ENCODE measurements at places on chromosomes 16 and 17.

GRCh38 chr17:72901657-72902056, 190.8 kb downstream of the SLC39A11 start:
- no peak for DNase-seq

GRCh38 chr16:5581908-5582307, 484.3 kb upstream of the EEF2KMT start:
- DNase-seq: no peak

- no peak for DNase-seq
These were observed 97.8 kb downstream of the ZNF778 start for GRCh38 chr16:89315271-89315670.

DNA sequence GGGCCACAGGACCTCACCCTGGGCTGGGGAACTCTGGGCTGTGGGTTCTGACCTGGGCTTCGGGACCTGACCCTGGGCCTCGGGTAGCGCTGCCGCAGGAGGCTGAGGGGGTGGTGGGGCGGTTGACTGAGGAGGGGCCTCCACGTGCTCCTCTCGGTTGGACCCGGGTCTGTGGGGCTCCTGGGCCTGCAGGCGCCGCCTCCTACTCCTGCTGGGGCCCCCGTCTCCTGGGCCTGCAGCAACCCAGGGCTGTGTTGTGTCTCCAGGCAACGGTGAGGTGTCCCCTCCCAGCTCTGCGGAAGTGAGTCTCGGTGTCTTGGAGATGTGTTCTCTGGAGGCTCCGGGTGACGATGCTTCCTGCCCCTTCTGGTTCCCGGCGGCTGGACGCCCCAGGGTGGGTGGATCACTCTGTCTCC, 41.5 kb upstream of the GNG13 start:
- DNase-seq: no peak

GRCh38 chr17:60506312-60506711, 19.7 kb downstream of the APPBP2 start:
- DNase-seq: no peak

GRCh38 chr17:35521150-35521549, 16.3 kb downstream of the SLFN12L start:
- no peak for DNase-seq

DNA sequence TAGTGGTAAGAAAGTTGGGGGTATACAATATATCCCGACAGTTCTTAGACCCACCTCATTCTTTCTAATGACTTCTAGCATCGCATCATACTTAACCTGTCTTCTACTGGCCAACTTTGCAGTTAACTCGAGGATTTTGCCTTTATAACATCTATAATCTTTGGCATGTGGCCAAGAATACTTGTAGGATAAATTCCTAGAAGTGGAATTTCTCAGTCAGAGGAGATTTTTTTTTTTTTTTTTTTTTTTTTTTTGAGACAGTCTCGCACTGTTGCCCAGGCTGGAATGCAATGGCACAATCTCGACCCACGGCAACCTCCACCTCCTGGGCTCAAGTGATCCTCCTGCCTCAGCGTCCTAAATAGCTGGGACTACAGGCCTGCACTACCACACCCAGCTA, 253.5 kb downstream of the MRTFB start:
- no peak for DNase-seq
